ENCODE measurements at places on chromosomes 2 and 18.

GRCh38 chr2:2714408-2714807 lies 383.3 kb upstream of the MYT1L start:
- DNase-seq, result no peak

- no peak for DNase-seq
Measured at GRCh38 chr2:64568836-64569235, 44.7 kb downstream of the AFTPH start.

GRCh38 chr2:225025917-225026571 lies 16.2 kb downstream of the DOCK10 start:
- DNase-seq, result no peak

DNA sequence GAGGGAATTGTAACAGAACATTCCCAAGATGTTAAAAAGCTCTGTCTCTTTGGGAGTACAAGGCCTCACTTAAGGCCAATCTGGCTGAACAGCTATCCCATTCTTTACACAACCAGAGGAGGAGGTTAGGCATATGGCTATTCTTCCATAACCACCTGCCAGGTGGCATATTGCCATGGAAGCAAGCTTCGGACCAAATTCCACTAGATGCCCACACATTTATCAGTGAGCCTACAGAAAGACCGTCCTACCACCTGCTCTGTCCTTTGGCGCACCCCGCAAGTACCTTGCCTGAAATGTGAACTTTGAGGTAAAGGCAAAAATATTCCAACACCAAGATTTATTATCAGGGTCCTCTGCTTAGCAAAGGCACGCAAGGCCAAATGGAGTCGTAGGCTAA lies 519.9 kb upstream of the TNP1 start:
- no peak for DNase-seq
